NCI-H1694 (cell line): ENCODE measurements at places on chromosomes 7 and 10.
A peak's percentile ranks its signal among the peaks of the same experiment; 100 is the strongest.

DNA sequence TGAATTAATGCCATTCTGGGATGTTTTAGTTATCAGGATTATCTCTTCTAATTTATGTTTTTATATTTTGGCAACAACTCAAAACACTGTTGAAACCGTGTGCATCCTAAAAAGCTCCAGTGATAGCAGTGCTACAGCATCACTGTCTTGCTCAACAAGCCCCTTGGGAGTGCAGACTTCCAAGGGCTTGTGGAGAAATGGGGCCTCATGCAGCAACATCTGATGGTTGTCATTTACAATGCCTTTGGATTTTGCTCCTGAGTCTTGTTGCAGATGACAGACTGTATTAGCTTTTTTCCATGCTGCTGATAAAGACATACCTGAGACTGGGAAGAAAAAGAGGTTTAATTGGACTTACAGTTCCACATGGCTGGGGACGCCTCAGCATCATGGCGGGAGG, 515.4 kb downstream of the NEBL start:
- DNase-seq: no peak

DNA sequence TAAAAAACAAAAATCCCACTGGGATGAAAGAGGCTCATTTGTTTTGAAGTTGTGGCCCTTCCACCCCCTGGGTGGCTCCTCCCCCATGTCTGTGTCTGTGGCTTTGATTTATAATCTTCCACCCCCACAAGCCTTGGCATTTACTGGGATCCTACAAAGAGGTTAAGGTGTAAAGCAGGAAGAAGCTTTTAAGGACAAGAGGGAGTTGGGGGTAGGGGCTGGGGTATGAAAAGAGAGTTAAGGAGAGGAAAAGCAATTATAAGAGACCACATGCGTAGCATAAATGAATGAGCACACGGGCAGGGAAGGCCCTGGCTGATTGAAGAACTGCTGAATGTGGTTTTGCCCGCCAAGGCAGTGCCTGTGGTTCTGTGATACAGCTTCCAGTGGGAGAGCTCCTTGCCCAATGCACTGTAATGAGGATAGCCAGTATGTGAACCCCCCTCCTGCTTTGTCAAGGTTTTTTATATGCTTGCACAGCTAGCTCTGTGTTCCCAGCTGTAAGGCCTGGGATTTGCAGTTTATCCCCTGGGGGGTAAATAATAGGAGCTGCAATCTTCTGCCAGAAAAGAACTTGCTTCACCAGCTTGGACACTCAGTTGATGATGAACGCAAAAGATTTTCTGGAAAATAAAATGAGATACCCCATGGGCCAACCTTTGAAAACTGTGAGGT, 34.7 kb upstream of the KMT2E start:
- DNase-seq: no peak

- DNase-seq: no peak
These were observed 147.9 kb downstream of the AHR start for GRCh38 chr7:17446340-17446739.

DNA sequence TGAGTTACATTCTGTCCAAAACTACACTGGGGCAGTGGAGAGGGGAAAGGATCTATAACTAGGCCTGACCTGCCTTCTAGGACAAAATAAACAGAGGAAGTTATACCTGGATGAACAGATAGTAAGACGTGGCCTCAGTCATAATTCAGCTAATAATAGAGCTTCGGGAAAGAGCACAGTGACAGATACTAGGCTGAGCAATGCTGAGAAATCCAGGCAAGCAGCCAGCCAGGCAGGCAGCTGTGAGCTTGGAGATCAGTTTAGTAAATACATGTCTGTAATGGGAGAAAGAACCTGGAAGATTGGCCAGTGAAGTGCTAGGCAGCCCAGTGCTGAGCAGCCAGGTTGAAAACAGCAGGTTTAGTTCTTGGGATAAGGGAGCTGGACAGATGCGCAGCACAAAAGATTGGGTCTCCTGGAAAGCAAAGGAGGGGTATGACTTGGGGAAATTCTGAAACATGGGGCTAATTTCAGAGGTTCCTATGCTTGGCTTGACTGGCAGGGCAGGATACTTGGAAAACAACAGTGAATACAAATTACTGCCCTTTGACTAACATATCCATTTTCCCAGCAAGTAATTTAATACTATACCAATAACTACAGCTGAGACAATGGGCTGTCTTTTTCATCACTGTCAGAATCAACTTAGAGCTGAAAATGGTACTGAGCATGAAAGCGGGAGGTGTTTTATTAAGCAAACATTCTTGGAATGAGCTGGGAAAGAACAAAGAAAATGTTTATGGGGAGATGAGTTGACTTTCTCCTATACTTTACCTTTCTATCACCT, 140.8 kb downstream of the DGKB start:
- DNase-seq: peak; percentile 86

DNA sequence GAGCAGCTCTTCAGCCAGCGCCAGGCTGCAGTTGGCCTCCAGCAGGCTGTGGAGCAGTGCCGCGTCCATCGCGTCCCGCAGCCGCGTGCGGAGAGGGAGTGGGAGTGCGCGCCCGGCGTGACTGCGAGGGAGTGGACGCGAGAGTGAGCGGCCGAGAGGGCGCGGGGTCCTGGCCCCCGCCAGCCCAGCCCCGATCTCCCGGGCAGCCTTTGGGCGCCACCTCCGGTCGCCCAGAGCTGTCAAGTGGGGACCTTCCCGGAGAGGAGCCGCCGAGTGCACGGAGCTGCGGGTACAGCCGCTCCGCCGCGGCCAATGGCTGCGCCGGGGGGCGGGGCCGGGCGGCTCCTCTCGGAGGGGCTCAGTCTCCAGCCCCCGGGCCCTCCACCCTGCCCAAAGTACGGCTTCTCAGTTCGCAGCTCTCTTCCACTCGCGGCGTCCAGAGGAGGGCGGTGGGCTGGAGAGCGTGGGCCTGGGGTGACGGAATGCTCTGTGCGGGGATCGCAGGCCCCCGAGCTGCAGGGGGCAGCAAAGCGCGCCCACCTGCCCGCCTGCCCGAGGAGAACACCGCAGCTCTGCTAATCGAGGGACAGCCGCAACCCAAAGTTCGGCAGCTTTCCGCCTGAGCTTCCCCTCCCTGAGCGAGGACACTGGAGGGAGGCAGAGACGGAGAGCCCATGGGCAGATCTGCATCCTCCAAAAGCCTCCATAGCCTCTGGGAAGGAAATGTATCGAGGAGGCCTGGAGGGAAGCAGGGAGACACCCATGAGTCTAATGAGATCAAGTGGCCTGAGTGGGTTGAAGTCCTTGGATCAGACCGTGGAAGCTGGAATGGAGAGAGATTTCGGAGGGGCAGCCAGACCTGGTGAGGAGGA, at the start of gene CRHR2:
Gene CRHR2, minus strand, starts transcription at position 245 of the 872 bp plus-strand sequence. Its CDS starts 176 bp downstream, at position 69.
- no peak for DNase-seq

- no peak for DNase-seq
These were observed 379.4 kb upstream of the KIAA1217 start for GRCh38 chr10:23829556-23829955.

- DNase-seq: no peak
These were observed 75.7 kb downstream of the SEMA3C start for GRCh38 chr7:80843018-80843677.

GRCh38 chr10:112801004-112801403, 149.0 kb upstream of the TCF7L2 start:
- no peak for DNase-seq

- no peak for DNase-seq
These were observed 683.1 kb downstream of the NRG3 start for GRCh38 chr10:82558014-82558607.

- no peak for DNase-seq
These were observed 63.0 kb downstream of the ZNF22 start for GRCh38 chr10:45063591-45064231.

- DNase-seq: no peak
These were observed at the start of gene AMPH for GRCh38 chr7:38630720-38631673. Gene AMPH, minus strand, starts transcription at chr7:38631373. Its CDS starts 22 bp downstream, at chr7:38631351.

- no peak for DNase-seq
These were observed 2.7 kb upstream of the FEZF1 start for GRCh38 chr7:122307228-122307621.

DNA sequence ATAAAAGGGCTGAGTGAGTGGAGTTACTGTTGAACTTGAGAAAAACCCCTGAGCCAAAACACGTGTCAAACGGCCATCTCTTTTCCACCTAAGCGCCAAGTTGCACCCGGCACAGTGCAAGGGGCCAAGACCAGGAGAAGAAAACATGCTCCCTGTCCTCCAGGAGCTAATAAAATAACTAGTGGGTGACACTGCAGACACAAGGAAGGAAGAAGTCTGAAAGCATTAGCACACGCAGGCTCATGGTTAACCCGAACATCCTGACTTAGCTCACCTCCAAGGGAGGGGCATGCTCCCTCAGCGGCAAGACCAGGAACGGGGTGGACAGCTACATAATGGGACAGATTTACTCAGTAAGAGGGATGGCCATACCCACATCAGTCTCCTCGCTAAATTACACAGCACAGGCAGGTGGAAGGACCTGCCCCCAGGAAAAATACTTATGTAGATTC, 65.0 kb downstream of the PIP4K2A start:
- no peak for DNase-seq

GRCh38 chr10:71270301-71271220, 48.5 kb upstream of the SLC29A3 start:
- DNase-seq: peak; percentile 87

DNA sequence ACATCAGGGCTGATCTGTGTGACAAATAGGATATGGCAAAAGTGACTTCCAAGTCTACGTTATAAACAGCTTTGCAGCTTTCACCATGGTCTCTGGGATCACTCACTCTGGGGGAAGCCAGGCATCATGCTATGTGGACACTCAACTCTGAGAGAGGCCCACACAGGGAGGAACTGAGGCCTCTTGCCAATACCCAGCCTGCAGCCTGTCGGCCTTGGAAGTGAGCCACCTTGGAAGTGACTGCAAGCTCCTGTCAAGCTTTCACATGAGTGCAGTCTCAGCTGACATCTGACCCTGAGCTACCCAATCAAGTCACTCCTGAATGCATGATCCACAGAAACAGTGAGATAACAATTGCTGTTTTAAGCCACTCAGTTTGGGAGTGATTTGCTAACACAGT, 56.5 kb downstream of the MMRN2 start:
- no peak for DNase-seq

DNA sequence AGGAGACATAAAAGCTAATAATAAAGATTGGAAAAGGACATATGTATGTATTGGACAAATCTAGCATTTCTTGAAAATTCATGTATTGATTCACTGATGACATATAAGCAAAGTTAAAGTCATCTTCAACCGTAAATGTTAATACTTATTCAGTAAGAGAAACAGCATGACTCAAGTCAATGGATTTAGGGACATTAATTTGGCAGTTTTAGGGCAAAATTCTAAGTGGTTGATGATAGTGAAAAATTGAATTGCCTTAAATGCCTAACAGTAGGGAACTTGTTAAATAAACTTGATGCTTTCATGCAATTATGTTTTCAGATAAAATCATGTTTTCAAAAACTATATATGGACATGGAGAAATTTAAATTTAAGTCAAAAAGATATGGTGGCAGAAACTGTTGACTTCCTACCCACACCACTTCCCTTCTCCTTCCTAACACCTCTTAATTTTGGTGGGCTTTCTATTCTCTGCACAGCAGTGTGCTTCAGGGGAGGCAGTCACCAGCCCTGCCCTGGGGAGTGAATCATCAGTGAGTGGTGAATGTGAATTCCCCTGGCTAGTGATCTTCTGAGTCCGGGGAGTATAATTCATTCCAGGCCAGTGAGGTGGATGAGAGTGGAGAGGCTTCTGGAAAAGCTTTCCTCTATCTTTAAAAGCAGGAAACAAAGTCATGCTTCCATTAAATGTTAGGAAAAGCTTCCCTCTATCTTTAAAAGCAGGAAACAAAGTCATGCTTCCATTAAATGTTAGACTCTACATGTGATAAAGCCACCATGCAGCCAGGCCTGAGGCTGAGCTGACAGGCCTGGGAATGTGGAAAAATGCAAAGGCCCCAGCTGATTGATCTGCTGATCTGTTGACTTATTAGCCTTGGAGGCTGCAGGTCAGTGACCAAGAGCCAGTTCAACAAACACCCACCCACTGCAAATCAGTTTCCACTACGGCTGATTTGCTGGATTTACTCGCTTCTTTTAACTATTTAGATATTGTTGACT, 25.2 kb upstream of the ITGB1 start:
- no peak for DNase-seq

DNA sequence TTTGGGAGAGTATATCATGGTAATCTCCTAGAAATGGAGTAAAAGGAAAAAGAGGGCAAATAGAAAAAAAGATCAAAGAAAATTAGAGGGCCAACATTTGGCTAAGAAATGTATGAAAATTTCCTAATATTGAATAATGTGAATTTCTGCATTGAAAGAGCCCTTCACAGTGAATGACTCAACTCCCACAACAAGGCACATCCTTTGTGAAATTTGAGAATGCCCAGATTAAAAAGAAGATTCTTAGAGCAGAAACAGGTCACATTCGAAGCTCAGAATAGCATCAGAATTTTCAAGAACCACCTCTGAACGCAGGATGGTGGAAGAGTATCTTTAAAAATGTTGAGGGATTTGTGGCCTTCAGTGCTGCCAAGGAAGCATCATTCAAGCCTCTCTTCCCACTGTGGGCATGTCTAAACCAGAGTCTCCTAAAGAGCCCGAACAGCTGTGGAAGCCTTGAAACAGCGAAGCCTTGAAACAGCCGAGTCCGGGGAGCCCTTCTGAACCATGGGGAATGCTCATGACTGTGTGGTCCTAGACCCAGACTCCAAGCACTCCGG, 43.6 kb downstream of the GUSB start:
- DNase-seq: no peak

GRCh38 chr10:50846753-50847152, 38.7 kb downstream of the A1CF start:
- no peak for DNase-seq

GRCh38 chr10:108629834-108630233, 1293.5 kb downstream of the XPNPEP1 start:
- DNase-seq: no peak

DNA sequence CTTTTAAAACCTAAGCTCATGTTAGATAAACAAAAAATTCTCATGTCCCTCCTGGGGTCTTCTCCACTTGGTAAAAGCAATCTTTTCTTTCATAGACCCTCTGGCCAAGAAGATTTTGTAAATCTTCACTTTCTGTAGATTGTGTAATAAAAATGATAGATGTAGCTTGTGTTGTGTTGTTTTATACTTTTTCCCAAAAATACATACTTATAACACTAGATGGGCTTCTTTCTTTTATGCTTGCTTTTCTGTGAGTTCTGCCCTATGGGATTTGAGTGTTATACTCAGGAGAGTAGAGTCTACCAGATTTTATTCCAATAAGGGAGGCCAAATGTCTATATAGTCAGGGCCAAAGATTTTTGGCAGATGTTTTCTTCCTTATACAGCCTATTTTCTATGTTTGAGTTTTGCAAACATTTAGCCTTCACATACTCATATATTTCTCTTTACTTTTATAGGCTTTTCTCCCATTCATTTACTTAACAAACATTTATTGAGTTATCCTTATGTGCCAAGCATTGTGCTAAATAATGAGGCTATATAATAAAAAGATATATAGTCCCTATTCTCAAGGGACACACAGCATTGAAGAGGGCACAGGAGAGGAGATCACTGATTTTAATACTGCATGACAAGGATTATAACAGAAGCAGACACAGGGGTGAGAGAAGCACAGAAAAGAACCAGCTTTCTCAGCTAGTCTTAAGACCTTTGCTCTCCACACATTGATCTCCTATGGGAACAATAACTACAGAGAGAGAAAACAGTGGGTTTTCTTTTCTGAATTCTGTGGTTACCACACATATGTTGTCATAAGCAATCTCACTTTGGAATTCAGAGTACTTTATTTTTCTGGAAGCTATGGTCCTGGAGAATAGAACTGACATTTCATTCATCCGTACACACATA, 58.0 kb upstream of the PNLIP start:
- DNase-seq: no peak
